A549 treated with CORT108297 at 1 μM for 4 hours (cell line): ENCODE measurements at places on chromosomes 5 and 9. TPM values are rescaled to one million over a fixed set of nuclear protein-coding genes. Genes with fewer than 3 reads are reported as not detected.

The FAM153A gene
- not detected in 5 replicates for total RNA-seq

The NIPAL4 gene
- total RNA-seq, result 9.8 to 14.0 TPM (median 11.7 TPM) in 5 replicates

The C5orf24 gene
- 17.5 to 26.7 TPM (median 25.0 TPM) in 5 replicates for total RNA-seq

The FST gene
- total RNA-seq, result 5.7 to 10.0 TPM (median 8.0 TPM) in 5 replicates

The POU5F2 gene
- 0.01 TPM in 1 of 5 replicates, not detected in the others for total RNA-seq
